Activated CD4-positive, alpha-beta T cell treated with anti-CD3 and anti-CD28 coated beads for 24 hours (primary cell): ENCODE measurements at places on chromosomes 13 and 19.

- no peak for DNase-seq
These were observed 74.5 kb upstream of the ABCC4 start for GRCh38 chr13:95375706-95376105.

GRCh38 chr13:102774591-102775520 is 1.3 kb upstream of the TEX30 start:
- no peak for DNase-seq

DNA sequence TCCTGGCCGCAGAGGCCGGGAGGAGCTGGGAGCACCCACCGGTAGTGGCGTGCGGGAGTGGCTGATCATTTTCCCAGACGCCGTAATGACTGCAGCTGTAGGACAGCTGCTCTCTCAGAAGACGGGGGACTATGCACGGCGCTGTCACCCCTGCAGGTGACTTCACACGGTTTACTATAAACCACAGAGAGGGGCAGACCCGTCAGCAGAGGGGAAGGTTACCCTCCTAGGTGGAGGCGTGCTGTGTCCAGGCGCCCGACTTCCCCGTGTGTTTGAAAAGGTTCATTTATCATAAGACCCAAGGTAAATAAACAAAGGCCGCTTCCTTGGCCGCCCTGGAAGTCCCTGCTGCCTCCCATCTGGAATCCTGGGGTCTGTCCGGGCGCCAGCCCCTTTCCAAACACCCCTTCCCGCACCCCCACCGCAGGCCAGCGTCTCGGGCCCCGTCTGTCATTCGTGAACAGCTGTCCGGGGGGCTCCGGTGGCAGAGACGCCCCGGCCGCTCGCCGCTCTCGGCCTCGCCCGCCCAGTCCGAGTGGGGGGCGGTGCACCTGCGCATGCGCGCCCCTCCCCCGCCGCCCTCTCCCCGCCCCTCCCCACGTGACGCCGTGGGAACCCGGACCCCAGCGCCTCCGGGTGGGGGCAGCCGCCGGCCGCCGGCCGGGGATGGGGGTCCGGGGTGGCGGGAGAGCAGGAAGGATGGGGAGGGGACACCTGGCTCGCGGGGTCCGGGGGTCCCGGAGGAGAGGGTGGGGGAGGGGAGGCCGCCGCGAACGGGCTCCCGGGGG is 915 bp downstream of the SHC2 start:
- DNase-seq = no peak

GRCh38 chr19:28313633-28314032 is 899.3 kb downstream of the UQCRFS1 start:
- DNase-seq = no peak
